Fibroblast of lung (primary cell): ENCODE measurements at places on chromosomes 7 and 10.

- DNase-seq = no peak
These were observed 80.2 kb downstream of the RNF133 start for GRCh38 chr7:122618585-122619189.

GRCh38 chr10:58721601-58722281, 209.1 kb downstream of the BICC1 start:
- peak; percentile 72 for DNase-seq

DNA sequence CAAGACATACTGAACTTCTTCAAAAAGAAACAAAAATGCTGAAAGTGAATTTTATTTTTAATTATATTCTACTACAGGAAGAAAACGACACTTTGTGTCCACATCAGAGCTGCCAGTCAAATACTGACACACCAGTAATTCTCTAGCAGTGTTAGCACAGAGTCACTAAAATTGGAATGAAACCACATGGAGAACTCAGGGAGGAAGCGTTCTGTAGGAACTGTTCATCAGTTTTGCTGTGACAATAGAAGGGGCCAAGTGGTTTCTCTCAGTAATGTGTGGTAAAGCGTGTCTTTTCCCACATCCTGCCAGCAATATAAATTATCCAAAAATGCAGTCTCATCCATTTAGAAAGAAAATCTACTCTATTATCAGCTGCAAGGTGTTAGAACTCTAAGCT, 683.3 kb downstream of the GRM8 start:
- no peak for DNase-seq

GRCh38 chr7:85830982-85831381, 644.1 kb upstream of the SEMA3D start:
- no peak for DNase-seq

DNA sequence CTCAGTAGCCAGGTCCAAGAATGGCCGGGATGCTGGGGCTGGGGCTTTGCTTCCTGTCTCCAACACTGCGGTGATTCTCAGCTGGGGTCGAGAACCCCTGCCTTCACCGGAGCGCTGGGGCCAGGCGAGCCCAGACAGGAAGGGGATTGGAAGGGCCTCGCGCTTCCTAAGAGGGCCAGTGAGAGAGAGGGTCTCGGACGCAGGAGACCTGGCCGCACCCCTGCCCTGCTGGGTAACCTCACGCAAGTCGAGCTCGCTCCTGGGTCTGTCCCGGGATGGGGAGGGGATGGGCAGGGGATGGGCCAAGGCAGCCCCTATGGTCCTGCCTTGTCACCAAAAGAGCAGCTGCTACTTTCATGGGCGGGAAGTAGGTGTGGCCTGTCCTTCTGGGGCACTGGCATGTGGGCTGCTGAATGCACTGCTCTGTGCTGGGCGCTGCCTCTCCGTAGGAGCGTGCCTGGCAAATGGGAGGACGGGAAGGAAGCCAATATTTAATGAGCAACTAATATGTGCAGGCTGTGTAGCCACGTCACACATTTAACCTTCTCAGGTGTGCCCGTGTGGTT, 20.0 kb downstream of the KCNK18 start:
- no peak for DNase-seq

DNA sequence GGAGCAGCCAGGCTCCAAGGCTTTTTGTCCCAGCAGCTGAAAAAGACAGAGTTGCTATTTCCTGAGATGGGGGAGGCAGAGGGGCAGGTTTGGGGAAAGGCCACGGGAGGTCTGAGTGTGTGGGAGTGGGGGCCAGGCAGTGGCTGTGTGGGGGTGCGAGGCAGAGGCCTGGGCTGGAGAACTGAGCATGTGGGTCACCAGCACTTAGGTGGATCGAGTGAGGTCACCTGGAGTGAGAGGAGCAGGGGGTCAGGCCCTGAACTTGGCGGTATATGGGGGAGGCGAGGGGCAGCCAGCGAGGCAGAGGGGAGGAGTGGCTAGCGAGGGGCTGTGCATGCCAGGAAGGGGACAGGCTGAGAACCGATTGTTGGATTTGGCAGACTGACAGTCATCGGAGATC, 28.4 kb downstream of the IQCE start:
- DNase-seq = no peak

GRCh38 chr10:85036661-85037060, 708.3 kb downstream of the CCSER2 start:
- no peak for DNase-seq

DNA sequence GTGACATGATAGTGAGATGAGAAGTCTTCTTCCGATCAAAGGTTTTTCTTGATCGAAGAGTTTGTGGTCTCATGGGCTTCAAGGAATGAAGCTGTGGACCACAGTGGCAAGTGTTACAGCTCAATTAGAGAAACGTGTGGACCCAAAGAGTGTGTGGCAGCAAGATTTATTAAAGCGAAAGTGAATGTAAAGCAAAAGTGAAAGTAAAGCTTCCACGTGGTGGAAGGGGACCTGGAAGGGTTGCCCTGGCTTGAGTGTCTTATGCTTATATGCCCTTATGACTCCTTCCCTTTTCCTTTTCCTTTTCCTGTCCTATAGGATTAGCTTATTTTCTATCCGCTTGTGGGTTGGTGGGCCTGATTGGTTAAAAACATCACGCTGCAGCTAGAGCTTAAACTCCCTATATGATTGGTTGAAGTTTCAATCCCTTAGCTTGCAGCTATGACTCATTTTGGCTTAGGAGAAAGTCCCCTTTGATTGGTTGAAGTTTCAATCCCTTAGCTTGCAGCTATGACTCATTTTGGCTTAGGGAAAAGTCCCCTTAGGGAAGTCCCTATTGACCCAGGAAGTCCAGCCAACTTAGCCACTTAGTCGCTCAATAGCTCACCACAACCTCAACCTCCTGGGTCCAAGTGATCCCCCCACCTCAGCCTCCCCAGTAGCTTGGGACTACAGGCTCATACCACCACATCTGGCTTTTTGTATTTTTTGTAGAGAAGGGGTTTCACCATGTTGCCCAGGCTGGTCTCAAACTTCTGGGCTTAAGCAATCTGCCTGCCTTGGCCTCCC, 34.7 kb downstream of the MRPS24 start:
- DNase-seq = peak; percentile 32

GRCh38 chr7:99622596-99622995, 5.8 kb downstream of the ZSCAN25 start:
- no peak for DNase-seq

- no peak for DNase-seq
These were observed 31.8 kb downstream of the SMURF1 start for GRCh38 chr7:99112097-99112496.

DNA sequence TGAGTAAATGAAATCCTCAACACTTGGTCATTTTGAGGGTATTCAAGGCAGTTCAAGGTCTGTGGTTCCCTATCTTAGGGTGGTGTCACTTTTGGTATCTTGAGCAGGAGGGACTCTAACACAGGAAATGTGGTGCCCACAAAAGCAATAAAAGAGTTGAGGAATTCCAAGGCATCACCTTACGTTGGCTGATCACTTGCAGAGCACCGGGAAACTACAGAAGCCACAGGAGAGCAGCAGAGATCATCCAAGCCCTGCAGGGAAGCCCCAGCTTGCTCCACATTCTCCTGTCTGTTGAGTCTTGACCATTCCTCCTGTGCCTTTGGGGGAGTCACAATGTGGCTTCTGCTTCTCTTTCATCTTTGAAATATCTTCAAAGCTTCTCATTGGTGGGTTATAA, 565.8 kb upstream of the ADARB2 start:
- no peak for DNase-seq

GRCh38 chr7:150900675-150901074, 48.4 kb downstream of the AOC1 start:
- DNase-seq = no peak

GRCh38 chr7:138843632-138844580, 45.9 kb upstream of the ATP6V0A4 start:
- no peak for DNase-seq

GRCh38 chr10:88525371-88526069, 57.6 kb downstream of the RNLS start:
- peak; percentile 86 for DNase-seq

- no peak for DNase-seq
These were observed 8.9 kb downstream of the PROSER2 start for GRCh38 chr10:11832042-11832441.

DNA sequence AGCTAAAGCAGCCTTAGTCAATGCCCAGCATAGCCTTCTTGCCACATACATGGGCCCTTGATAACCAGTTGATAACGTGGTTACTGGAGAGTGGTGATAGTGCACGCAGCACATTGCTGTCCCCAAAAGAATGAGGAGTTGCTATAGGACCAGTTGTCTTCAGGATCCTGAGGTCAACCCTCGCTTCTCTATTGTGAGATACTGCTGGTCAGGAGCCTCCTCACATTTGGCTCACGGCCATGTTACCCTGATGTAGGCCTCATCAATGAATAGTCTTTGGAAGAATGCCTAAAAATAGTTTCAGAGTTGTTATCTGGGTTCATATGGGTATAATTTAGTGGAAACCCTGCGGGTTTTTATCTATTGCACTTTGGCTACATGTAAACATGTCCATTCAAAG, 230.7 kb downstream of the VTI1A start:
- DNase-seq = no peak

GRCh38 chr7:134449680-134450079, 9.2 kb downstream of the AKR1B1 start:
- DNase-seq = no peak

GRCh38 chr7:120259386-120259785, 13.6 kb upstream of the KCND2 start:
- DNase-seq = peak; percentile 39

DNA sequence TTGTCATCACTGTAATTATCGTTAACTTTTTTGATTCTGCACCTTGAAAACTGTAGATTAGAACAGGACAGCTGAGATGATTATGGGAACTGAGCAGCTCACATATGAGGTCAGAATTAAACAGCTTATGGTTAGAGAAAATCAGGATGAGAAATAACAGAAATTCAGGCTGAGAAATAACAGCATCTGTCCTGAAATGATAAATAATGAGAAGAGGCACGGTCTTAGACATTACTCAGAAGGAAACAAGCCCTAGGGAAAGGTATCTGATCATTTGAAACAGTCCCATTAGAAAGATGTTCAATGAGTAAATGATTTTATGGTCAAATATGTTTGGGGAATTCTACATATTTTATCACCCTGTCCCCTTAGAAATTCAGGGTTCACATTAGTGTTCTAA, 65.6 kb upstream of the PCGF5 start:
- no peak for DNase-seq

DNA sequence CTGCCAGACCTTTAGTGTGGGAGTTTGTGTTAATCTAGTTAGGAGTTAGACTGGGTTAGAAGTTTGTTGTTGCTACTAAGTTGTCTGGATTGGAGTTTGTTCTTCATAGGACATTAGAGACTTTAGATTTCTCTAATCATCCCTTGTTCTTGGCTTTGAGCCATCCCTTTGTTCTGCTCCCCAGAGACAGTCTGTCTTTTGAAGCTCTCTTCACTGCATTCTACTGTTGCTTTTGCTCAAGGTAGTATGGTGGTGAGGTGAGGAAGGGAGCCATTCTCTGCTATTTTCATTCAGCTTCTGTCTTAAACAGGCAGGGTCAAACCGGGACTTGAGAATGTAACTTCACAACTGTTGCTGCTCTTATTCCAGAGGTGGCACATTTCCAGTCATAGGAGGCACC, 10.4 kb upstream of the TARP start:
- DNase-seq = no peak

DNA sequence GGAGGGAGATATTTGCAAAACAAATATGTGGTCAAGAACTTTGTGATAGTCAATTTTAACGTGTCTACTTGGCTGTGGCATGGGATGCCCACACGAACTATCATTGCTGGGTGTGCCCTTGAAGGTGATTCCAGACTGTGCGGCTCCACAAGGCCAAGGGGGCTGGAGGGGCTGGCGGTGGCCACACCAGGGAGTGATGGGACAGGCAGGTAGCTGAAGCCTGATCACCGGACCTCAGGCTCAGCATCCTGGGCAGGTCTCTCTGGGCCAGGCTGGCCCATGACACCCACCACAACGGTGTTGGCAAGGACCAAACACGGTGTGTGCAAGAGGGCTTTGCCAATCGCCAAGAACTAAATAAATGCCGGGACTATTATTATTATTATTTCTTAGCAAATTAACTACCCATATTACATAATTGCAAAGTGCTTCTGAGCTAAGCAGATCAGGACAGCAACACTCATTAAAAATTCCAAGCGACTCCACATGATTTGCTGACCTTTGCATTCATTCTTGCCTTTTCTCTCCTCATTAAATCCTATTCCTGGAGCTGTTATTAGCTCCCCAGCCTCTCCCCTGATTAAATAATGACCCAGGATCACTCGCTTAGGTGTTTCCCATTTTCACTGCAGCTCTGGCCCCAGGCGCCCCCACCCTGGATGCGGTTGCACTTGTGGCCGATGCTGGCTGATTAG, 35.4 kb upstream of the PPP2R2D start:
- no peak for DNase-seq

DNA sequence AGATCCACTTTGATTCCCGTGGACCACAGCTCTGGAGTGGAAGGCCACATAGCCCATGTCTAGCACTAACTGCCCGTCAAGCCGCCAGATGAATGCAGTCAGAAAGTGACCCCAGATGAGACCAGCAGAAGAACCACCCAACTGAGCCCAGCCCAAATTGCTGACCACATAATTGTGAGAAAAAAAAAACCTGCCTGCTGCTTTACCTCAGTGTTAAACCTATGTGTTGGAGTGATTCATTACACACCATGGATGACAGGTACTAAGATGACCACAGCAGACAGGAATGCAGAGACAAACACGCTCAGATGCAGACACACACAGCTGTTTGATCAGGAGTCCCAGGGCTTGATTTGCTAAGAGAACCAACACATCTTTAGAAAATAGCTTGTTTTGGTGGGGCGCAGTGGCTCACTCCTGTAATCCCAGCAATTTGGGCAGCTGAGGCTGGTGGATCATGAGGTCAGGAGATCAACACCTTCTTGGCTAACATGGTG, 168.1 kb upstream of the PPP2R2D start:
- no peak for DNase-seq

GRCh38 chr7:6161463-6162330, 110.7 kb downstream of the CYTH3 start:
- no peak for DNase-seq

- DNase-seq = peak; percentile 43
These were observed 174.5 kb upstream of the HDAC9 start for GRCh38 chr7:18320971-18321567.

- DNase-seq = no peak
These were observed 486.3 kb downstream of the POM121L12 start for GRCh38 chr7:53521638-53522184.

DNA sequence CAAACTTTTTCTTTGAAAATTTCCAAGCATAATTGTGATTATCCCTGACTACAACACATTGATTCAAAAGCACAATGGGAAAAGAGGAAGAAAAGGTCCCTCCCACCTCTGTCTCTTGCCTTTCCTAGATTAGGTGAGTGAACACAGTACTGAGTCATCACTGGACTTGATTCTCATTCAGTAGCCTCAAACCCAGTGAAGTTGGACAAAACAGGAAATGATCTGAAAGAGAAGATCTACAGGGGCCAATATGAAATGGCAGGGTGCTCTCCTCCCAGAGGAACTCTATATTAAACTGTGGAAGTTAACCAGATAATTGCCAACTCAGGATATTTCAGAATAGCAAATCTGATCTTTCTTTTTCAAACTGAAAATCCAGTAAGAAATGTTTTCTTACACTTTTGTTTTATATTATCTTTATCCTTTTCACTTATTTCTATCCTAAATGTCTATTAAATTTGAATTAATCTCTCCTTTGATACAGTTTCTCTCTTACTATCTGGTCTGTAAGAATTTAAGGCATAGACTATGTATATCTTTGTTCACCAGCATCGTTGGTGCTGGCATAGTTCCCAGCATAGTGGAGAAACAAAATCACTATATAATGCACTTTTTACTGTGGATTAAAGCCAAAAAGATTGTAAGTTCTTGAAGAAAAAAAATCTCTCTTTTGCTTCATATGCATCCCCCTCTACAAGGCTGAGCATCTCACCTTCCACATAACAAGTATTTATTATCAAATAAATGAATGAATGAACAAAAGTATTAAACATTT, 41.4 kb upstream of the IKZF1 start:
- DNase-seq = no peak

- DNase-seq = no peak
These were observed 447.6 kb downstream of the TFEC start for GRCh38 chr7:115582956-115583355.
